Esophagus squamous epithelium (tissue), 5 donors: ENCODE measurements at places on chromosomes 2 and 18.

GRCh38 chr2:30894498-30895119 lies 87.4 kb upstream of the CAPN13 start:
- DNase-seq = no peak

DNA sequence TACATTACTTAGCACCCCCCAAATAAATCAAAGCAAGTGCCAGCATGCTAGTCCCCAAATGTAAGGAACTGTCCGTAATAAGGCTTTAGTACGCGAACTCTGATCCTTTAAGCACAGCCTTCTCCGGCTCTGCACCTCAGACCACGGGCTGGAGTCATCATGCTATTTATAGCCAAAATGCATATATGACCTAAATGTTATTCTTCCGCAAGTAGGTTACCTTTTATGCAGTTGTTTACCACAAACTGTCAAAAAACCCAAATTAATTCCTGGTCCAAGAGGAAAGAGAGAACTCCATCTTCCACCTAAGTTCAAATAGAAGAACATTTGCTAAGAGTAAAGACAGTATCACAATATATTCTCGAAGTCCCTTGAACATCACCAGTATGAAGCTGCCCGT lies 42.7 kb downstream of the ZNF516 start:
- no peak for DNase-seq

GRCh38 chr2:150572194-150572766 lies 84.8 kb upstream of the RND3 start:
- no peak for DNase-seq

DNA sequence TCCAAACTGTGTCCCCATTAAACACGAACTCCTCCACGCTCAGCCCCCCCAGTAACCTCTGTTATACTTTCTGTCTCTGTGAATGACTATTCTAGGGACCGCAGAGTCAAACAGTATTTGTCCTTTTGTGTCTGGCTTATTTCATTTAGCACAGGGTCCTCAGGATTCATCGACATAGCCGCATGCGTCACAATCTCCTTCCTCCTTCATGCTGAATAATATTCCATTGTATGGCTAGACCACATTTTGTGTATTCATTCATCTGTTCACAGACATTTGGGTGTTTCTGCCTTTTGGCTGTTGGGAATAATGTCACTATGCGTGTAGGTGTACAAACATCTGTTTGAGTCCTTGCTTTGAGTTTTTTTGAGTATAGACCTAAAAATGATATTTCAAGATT lies 80.9 kb downstream of the SH3RF3 start:
- no peak for DNase-seq

DNA sequence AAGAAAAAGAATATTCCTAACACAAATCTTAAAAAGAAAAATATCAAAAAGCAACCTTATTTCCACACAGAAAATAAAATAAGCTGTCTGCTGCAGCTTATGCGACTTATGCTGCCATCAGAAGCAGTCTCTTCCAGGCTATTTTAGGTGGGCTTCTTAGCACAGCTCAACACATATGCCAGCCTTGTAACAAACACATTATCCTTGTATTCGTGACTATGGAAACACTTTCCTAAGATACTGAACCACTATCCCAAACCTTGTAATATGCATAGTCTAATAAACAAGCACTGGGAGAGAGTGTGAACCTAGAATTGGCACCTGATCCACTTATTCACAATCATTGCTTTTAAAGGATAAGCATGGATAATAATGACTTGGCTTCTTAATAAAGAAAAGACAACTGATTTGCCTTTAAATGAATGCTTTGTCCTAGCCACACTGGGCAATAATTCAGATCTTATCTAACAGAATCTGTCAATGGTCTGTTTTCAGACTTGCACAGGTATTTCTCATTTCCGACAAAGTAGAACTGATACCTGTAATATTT lies 40.0 kb upstream of the RNU4ATAC start:
- no peak for DNase-seq

GRCh38 chr2:241390301-241391206 lies 34.5 kb downstream of the FARP2 start:
- no peak for DNase-seq

- no peak for DNase-seq
These were observed 371.9 kb downstream of the RAD51AP2 start for GRCh38 chr2:17146358-17146757.

DNA sequence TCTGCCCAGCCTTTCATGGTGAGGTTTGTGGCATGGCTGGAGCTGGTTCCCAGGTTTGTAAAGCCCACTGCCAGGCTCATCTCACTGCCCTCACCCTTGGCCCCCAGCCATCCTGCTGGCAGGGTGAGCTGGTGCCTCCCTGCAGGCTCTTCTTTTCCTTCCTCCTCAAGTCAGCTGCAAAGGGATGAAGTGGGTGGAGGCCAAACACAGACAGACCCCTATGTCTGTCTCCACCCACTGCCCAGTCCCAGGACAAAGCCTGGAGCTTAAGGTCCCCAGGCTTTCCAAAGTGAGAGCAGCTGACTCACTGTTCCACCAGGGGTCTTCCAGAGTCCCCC lies 92.0 kb downstream of the TNS1 start:
- DNase-seq = no peak

DNA sequence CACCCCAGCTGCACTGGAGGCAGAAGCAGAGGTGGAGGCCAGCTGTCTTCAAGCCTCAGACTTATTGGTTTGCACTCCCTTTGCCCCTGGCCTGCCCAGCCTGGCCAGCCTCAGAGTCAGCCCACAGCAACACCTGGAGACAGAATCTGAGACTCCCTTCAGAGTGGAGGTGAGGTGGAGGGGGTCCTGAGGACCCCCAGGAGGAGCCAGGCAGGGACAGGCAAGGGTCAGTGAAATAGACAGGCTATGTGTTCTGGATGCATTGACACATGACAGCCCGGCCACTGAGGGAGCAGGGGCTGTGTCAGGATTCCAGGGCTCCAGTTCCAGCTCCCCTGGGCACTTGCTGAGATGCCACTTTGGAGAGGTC lies 309.7 kb downstream of the MYCN start:
- no peak for DNase-seq

DNA sequence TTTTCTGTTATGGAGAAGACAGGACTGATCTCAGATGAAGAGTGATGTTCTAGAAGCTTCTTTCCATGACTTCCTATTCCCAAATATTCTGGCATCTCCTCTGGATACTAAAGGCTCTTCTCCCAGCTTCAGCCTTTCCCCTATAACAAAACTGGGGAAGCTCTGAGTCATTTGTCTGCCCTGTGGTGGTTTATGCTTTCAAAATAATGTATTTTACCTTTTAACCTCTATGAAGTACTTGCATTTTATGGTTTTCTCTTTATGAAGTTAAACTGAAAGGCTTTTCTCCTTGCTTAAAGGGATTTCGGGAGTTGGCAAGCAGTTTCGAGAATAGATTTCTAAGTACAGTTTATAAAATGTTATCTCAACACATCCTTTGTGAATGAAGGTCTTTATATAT lies 104.4 kb downstream of the TANC1 start:
- DNase-seq = no peak

DNA sequence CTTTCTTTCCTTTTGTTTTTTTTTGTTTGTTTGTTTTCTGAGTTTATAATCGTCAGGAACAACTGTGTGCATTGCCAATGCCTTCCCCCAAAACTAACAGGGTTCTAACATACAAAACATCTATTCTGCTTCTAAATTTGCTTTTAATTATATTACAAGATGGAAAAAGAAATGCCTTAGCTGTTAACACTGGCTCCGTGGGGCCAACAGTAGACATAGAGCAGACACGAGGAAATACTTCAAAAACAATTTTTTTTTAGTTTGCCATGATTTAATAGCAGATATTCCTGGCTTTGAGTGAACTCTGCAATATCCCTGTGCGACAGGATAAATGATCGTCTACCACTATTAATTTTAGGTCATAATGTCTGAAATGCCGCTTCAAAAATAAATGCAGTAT lies 153.3 kb upstream of the HNRNPA3 start:
- no peak for DNase-seq

- DNase-seq = no peak
These were observed 1.9 kb downstream of the DNMT3A start for GRCh38 chr2:25339791-25340180.

GRCh38 chr2:144578099-144578498 lies 58.2 kb upstream of the ZEB2 start:
- no peak for DNase-seq

GRCh38 chr2:120704696-120705095 lies 31.0 kb upstream of the GLI2 start:
- no peak for DNase-seq
